ENCODE measurements at places on chromosomes 4 and X.
A peak's percentile ranks its signal among the peaks of the same experiment; 100 is the strongest.

GRCh38 chr4:163343604-163344146, at the start of gene NPY5R:
Gene NPY5R, plus strand, starts transcription at chr4:163343892. Its CDS starts 6,382 bp downstream, at chr4:163350274.
- DNase-seq: no peak

DNA sequence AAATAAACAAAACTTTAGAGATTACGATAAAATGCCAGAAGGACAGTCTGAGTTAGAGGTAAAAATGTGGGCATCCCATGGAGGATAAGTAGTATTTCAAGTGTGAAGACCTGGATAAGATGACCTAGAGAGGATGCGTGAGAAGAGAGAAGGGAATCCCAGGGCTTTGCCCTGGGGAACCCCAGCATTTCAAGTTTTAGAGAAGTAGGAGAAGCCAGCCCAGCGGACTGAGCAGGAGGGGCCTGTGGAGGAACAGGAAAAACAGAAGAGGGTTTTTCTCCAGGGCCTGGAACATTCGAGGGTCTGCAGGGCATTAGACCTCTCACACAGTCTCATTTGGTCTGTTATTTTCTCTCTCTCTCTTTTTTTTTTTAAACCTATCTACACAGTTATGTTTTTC, 2.9 kb upstream of the CFP start:
- no peak for DNase-seq

DNA sequence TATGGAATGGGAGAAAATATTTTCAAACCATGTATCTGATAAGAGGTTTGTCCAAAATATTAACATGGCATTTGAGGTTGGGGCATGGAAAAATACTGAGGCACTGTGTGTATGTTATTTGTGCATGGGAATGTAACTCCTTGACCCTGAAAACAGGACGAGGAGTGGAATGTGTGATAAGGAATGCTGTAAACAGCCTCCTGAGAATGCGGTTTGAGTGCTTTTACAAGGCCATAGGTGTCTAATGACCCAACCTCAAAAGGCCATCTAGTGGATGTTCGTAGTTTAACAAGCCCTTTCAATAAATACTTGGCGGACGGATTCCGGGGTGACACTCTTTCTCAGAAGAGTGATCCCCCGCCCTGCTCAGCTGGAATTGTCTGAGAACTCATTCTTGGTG, 162.9 kb upstream of the USP9X start:
- no peak for DNase-seq

DNA sequence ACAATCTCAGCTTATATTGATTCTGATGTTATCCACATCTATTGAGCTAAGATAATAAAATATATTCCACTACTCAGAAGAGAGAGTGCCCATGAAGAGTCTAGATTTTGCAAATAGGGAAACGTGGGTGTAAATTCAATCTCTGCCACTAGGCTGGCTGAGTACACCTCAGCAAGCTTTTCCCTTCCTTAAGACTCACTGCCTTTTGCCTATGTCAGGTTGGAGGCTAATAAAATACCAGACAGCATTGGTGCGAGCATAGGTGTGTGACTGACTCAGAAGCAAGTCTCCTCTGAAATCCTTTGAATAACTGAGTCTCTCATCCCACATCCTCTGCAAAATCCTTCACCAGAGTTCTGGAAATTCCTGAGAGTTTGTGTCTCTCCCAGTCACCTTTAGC, 405.4 kb upstream of the CPEB2 start:
- DNase-seq: no peak

DNA sequence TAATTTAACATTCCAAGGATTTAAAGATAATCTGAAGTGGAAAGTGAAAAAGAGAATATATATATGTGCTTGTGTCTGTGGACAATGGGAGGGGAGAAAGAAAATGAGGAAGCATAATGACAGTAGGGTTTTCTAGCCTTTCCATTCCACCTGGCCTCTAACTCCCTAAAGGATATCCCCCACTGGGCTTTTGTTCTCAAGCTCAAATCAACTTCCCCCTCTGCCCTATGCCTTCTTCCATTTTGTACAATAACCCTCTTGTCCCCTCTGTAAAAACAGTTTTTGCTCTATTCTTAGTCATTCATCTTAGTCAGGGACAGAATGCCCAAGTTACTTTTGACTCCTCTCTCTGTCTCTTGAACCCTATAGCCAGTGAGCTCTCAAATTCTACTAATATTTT, 23.6 kb downstream of the ANTXR2 start:
- DNase-seq: no peak

DNA sequence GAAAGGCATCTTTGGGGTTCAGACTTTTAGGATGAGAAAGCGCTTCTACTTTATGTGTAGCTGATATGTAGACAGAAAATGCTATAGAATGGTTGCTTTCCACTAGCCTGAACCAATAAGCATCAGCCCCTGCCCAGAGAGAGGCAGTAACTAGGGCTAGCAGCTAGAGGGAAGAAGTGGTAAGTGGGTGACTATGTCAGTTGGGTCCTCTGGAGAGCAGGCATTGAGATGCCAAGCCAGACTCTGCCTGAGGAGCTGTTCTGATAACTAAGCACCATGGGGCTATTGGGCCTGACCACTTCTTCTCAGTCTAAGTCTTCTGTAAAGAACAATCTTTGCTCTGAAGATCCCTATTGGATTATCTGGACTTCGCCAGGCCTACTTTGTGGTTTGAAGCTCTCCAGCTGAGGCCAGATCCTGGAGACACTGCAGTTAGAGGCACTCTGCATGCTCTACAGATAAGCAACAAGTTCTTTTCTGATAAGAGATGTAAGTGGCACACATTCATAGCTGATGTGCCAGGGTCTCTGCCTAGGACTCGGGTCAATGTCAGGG, 146.1 kb downstream of the RBM46 start:
- no peak for DNase-seq

DNA sequence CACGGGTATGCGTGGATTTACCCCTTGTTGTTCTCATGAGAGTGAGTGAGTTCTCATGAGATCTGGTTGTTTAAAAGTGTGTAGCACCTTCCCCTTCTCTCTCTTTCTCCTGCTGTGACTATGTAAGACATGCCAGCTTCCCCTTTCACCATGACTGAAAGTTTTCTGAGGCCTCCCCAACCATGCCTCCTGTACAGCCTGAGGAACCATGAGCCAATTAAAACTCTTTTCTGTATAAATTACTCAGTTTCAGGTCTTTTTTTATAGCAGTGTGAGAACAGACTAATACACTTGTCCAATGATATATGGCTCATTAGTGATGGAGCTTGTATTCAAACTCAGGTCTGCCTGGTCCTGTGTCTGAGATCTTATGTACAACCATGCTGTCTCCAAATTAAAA, 28.5 kb upstream of the RTL3 start:
- DNase-seq: no peak

DNA sequence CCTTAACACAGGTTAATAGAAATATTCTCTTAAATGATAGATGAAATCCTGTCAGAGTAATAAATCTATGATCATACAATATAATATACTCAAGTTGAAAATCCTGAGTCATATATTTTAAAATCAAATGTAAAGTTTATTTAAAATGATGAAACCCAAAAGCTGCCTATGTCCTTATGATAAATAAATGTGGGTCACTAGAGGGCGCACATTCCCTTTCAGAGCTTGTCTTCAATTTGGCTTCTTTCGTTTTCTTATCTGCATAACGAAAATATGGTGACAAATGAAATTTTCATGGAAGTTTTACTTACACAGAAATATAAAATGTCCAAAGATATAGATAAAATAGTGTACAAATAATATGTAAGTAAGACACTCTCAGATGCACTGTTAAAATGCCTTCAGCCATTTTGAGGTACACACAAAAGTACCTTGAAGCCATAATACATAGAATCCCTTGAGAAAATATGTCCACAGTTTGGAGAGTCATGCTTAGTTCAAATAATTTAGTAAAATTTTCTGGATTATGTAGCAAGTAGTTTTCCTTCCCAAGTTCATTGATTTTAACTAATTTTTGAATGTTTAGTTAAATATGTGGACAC, 680.4 kb downstream of the DMD start:
- no peak for DNase-seq

- no peak for DNase-seq
These were observed 37.2 kb downstream of the CPLX1 start for GRCh38 chr4:788636-789297.

DNA sequence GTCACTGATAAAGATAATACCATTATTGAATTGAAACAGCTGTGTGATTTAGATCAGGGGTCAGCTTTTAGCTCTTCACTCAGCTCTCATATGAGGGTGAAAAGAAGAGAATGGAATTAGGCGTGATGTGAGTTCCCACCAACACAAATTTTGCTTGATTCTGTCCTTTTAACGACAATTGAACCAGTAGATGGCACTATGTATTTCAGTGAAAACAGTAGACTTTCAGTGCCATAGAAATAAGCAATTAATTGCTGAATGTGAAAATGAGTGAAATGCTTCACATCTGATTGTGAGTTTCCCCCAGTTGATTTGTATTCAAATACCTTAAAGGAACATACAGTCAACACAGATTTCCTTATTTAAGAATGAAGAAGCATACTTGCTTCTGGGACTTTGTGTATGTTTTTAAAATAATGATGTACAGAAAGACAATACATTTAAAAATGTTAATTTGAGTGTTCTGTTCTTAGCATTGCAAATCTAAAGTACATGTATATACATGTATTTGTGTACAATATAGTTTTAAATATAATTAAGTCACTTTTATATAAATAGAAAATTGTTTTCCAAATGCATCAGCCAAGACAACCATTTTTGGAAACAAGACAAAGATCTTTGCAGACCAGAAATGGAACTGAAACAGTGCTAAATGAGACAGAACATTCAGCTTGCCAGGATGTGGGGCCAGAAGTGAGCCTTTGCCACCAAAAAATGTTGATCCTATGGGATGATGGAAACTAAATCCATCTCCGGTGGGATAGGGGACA, 178.8 kb downstream of the SNCA start:
- DNase-seq: no peak

DNA sequence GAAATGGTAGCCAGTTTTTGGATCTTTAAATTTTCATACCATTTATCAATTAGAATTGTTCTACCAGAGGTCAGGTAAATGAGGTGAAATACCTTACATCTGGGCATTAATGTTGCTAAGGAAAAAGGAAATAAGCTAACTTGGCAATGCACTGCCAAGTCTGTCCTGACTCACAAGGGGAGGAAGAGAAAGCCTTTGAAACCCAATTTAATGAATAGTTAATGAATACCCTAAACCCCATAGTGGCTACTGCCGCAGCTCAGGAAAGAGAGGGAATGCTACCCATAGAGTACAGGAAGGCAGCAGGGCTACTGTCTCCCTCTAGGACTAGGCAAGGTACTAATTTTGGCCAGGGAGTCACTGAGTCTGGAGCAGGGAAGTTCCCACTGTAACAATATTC, 16.8 kb upstream of the DHX15 start:
- no peak for DNase-seq

DNA sequence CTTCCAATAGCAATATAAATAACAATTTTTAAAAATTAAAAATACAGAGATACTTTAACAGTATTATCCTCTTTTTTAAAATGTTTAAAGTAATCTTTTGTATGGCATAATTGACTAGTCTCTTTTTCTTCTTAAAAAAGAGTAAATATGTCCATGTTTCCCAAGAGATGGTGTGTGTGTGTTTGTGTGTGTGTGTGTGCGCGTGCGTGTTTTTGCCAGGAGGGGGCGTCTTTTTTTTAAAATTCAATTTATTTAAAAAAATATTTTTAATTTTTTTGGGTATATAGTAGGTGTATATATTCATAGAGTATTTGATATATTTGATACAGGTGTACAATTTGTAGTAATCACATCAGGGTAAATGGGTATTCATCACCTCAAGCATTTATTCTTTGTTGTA, 1073.7 kb downstream of the PCDH7 start:
- no peak for DNase-seq

- DNase-seq: no peak
These were observed 11.8 kb upstream of the CLDN24 start for GRCh38 chr4:183333983-183334382.

DNA sequence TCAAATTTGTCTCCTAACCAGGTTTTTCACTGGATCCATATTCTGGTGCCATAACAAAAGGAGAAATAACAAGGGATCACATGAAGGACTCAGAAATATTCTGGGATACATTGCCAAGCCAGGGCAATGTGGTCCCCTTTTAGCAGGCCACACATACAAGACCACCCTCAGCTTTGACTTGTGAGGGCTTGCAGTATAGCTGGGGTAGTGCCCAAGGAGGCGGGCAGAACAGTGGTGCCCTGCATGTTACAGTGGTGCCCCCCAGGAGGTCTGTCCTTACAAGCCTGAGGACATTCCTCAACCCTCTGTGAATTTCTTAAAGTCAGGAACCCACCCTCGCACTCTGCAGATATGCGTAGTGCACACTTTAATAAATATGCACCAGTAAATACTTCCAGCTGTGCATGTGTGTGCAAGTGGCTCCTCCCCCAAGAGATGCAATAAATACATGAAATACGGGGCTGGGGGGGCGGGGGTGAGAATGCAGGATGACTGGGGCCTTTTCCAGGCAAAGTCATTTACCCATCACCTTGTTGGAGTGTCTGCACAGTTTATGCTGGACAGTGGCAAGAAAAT, 34.4 kb upstream of the TBL1X start:
- DNase-seq: no peak

GRCh38 chrX:40244980-40245379, 147.2 kb upstream of the BCOR start:
- peak; percentile 0 for DNase-seq

DNA sequence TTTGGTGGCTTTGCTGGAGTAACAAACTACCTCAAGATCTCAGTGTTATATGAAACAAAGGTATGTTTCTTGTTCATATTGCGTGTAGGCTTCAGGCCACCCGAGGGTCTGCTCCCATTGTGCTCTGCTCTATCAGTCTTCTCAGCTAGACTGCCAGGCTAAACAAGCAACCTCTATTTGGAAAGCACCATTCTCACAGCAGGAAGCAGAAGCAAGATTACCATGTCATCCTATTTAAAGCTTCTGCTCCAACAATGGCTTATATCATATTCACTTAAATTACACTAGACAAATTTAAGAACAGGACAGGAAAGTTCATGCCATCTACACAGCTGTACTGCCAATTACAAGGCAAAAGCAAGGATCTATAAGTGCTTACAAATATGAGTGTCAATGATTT, 385.8 kb downstream of the PPARGC1A start:
- DNase-seq: no peak

- DNase-seq: no peak
These were observed 18.2 kb downstream of the VAMP7 start for GRCh38 chrX:155899366-155899765.

DNA sequence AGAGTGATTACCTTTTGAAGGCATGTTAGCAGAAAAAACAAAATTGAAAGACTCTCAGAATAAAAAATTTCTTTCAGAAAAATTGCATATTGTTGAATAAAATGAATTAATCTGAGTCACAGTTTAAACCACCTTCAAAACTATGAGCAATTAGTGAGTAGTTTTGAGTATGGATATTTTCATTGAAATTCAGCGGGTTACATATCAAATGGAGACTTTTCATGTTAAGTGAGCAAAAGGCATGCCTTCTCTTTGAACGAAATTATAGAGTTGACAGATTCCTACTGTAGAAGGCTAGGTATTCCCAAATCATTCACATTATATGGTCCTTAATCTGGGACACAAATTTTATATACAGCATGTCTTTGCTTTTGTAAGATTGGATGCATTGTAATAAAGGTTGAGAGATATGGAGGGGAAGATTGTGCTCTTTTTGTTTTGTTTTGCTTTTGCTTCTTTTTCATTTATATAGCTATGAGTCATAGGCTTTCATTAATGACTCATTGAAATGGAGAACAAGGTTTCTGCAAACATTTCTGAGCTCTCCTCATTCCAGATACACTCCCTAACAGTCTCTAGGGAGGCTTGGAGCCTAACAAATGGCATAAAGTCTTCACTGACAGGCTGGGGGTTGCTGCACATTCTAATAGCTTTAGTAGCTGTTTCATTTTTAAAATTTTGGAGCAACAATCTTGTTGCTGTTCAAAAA, 21.6 kb downstream of the PCDH18 start:
- DNase-seq: no peak

- no peak for DNase-seq
These were observed 44.2 kb downstream of the RTL9 start for GRCh38 chrX:110402850-110403221.

Measured in activated T-cell treated with anti-CD3 and anti-CD28 coated beads for 24 hours (primary cell).